Tongue (tissue), 3 donors: ENCODE measurements at places on chromosomes 4 and X. TPM values are rescaled to one million over a fixed set of nuclear protein-coding genes. Genes with fewer than 3 reads are reported as not detected.

DNA sequence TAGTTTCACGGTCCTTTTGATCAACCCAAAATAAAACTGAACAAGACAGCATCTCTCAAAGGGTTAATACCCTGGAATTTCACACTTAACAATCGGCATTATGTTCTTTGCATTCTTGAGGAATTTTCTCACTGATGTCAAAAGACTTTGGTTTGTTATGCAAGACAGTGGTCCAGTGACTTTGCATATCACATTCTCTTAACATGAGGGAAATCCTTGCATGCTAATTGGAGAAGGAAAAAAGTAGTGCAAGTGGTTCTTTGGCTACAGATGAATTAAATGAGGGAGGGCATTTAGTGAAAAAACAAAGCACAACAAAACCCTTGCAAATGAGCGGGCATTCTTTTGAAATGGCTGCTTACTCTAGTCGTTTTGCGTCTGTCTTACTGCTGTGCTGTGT, 105.1 kb upstream of the LIMCH1 start:
- DNase-seq: peak; percentile 64

PNMA6A gene
- 2.1 TPM for total RNA-seq

GRCh38 chrX:103362474-103362873, 6.2 kb downstream of the TCEAL9 start:
- DNase-seq: no peak

CABS1 gene
- not detected for total RNA-seq

AVPR2 gene
- 1.7 TPM for total RNA-seq

RRH gene
- not detected for total RNA-seq

PDE5A gene
- total RNA-seq: 49.1 TPM

GRCh38 chr4:67712650-67713528, 11.9 kb upstream of the UBA6 start:
- no peak for DNase-seq

DNA sequence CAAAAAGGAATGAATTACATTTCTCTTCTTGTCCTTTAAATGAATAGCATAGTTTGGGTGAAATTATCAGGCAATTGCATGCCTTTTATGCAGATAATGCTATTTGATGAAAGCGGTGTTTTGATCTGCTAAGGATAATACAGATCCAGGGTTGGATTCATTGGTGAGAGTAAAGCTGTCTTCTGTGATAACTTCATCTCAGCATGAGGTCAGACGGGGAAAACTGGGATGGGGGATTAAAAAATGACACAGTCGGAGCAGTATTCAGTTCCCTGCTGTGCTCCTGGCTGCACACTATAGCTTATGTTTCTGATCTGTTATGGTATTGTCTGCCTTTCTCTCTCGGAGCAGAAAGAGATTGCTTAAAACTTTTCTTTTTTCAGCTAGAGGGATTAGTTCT, 105.9 kb upstream of the TENM3 start:
- DNase-seq: peak; percentile 56

- no peak for DNase-seq
Measured at GRCh38 chr4:47372561-47372960, 90.9 kb downstream of the COMMD8 start.

SMARCA5 gene
- total RNA-seq: 58.5 TPM

GRCh38 chr4:137676357-137676998, 144.2 kb upstream of the PCDH18 start:
- DNase-seq: no peak
